CD4-positive, alpha-beta T cell (primary cell): ENCODE measurements at places on chromosomes 2 and 18.

DNA sequence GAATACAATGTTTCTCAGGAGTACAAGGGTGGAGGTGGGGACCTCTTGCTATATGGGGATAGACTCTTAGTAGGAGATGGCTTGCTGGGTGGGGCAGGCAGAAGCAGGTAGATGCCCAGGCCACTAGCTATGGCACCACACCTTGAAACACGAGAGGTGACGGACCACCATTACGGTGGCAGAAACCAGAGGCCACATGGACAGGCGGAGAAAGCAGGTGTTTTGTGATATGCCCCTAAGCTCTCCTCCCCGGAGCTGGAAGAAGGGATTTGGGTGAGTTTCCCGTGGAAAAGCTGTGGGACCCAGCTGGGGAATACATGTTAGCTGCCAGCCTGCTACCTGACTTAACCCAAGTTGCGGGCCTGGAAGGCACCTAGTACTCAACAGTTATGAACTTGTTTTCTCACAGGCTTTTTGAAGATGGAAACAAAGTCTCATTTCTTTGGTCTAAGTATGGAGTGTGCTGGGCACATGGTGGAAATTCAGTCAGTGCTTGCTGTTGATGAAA is 16.7 kb downstream of the PLA2R1 start:
- H3K27ac ChIP-seq, result no peak overlapping the region
- peaks cover 3% of the 10 kb centered on the region for H3K27me3 ChIP-seq
- H3K4me1 ChIP-seq, result no peaks in the 10 kb centered on the region
- no peak overlapping the region for H3K4me3 ChIP-seq
- H3K36me3 ChIP-seq, result no peaks in the 10 kb centered on the region

DNA sequence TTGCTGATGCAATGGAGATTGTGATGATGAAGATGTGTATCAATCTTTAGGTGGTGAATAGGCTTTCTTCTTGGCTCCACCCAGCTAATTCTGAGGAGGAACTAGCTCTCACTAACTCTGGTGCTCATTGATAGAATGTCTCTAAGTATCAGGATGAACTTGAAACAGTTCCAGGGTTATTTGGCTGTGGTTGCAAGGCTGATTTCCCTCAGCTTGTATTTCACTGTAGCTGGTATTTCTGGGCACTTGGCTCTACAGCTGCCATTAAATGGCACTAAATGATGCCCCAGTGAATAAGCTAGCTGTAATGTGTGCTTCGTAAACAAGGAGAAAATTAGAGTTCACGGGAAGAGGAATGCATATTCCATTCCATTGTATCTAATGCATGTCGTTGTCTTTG is 241.2 kb downstream of the RPIA start:
- H3K36me3 ChIP-seq, result no peaks in the 10 kb centered on the region
- no peak for DNase-seq
- H3K4me1 ChIP-seq, result no peaks in the 10 kb centered on the region
- no peak overlapping the region for H3K27ac ChIP-seq
- no peaks in the 10 kb centered on the region for H3K27me3 ChIP-seq

- no peak for DNase-seq
- H3K27me3 ChIP-seq, result no peaks in the 10 kb centered on the region
- no peak overlapping the region for H3K27ac ChIP-seq
- H3K4me3 ChIP-seq, result no peak overlapping the region
These were observed 179.5 kb downstream of the PHLPP1 start for GRCh38 chr18:62894681-62895390.

DNA sequence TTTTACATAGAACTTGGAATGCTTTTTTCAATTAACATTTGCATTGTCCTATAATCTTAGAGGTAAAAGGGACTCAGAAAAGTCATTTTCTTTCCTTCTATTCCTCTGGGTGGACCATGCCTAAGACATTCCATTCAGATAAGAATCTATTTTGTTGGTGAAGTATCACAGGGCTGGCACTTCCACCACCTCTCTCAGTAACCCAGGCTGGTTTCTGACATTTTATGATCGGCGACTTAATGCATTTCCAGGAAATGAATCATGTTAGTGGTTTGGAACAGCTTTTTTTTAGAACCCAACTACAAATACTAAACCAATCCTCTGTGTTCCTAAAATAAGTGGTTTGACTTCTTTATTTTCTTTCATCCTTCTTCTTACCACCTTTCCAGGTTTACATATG is 27.0 kb downstream of the GAD1 start:
- H3K27ac ChIP-seq, result no peak overlapping the region
- H3K27me3 ChIP-seq, result no peaks in the 10 kb centered on the region
- no peaks in the 10 kb centered on the region for H3K36me3 ChIP-seq
- H3K4me1 ChIP-seq, result no peaks in the 10 kb centered on the region
- no peak overlapping the region for H3K4me3 ChIP-seq

- H3K4me3 ChIP-seq, result no peak overlapping the region
- DNase-seq, result no peak
- no peaks in the 10 kb centered on the region for H3K4me1 ChIP-seq
- H3K36me3 ChIP-seq, result peaks cover 48% of the 10 kb centered on the region
- H3K27me3 ChIP-seq, result no peaks in the 10 kb centered on the region
- no peak overlapping the region for H3K27ac ChIP-seq
These were observed 73.9 kb downstream of the SLC39A10 start for GRCh38 chr2:195730912-195731311.

DNA sequence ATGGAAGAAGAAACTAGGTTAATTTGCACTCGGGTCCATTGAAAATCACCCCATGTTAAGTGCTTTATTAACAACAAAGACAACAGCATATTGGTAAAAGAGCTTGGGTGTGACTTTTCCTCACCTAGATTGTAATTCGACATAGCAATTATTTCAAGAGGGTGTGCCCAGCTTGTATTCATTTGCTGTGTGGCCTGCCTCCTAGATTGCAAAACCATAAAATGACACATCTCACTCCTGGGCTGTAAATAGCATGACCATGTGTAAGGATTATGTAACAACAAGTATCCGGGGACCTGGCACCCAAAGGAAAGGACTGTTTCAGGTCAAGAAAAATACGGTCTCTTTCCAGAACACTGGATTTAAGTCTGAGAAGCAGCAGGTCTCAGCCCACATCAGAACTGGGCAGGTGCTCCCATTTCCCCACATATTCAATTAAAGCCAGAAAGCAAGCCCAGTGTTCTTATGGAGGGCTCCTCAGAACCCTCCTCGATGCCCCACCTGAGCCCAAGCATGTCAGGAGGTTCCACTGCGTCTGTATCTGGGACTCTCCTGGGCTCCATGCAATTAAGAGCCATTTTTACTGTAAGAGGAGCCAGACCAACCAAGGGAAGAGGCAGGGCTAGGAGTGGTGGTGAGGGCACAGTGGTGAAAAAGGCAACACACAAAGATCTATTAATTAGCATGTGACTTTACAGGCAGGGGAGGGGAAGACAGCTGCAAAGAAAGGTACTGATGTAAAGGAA is 39.2 kb downstream of the MREG start:
- DNase-seq, result no peak
- H3K4me3 ChIP-seq, result no peak overlapping the region
- no peaks in the 10 kb centered on the region for H3K36me3 ChIP-seq

DNA sequence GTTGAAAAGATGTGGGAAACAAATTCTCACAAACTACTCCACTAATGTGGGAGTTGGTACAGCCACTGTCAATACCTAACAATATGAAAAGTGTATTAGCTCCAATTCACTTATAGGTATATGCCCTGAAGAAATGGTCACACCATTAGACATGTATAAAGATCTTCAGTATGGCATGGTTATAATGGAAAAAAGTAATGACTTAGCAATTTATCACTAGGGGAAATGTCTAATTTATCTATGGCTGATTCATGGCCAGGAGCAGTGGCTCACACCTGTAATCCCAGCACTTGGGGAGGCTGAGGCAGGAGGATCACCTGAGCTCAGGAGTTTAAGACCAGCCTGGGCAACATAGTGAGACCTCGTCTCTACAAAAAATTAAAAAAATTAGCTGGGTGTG is 52.5 kb downstream of the UGP2 start:
- H3K4me1 ChIP-seq, result no peaks in the 10 kb centered on the region
- H3K27ac ChIP-seq, result no peak overlapping the region
- no peaks in the 10 kb centered on the region for H3K27me3 ChIP-seq
- no peak overlapping the region for H3K4me3 ChIP-seq
- no peak for DNase-seq
